ENCODE measurements at places on chromosomes 2 and 18. TPM values are rescaled to one million over a fixed set of nuclear protein-coding genes. Genes with fewer than 3 reads are reported as not detected.

The AP1S3 gene
- total RNA-seq, result 61.7 TPM

The DLX1 gene
- total RNA-seq, result not detected

The RAB6D gene
- total RNA-seq, result under 0.01 TPM

The NOL4 gene
- not detected for total RNA-seq

The SERPINB3 gene
- not detected for total RNA-seq

The PRKAG3 gene
- 0.11 TPM for total RNA-seq

The ACMSD gene
- not detected for total RNA-seq

The SPATA3 gene
- total RNA-seq, result not detected

The MYO1B gene
- total RNA-seq, result 245 TPM

The TCF4 gene
- total RNA-seq, result 136 TPM

The SULT1C2 gene
- total RNA-seq, result 0.91 TPM

The DES gene
- total RNA-seq, result 1.6 TPM

The MARCO gene
- total RNA-seq, result not detected

The CACNB4 gene
- 102 TPM for total RNA-seq

The MXD1 gene
- 7.7 TPM for total RNA-seq

The STEAP3 gene
- total RNA-seq, result 38.8 TPM

The CYTIP gene
- 0.76 TPM for total RNA-seq

The HMSD gene
- total RNA-seq, result not detected

The TLK1 gene
- total RNA-seq, result 23.5 TPM

The CEP68 gene
- total RNA-seq, result 11.5 TPM

The GAL3ST2 gene
- 0.26 TPM for total RNA-seq

The GIGYF2 gene
- total RNA-seq, result 70.0 TPM

The APCDD1 gene
- total RNA-seq, result 13.6 TPM

The MYOM1 gene
- 0.76 TPM for total RNA-seq

The ALK gene
- total RNA-seq, result not detected

The KCNG2 gene
- total RNA-seq, result not detected

The TMEM178A gene
- 1.7 TPM for total RNA-seq

The RESP18 gene
- total RNA-seq, result not detected

The SLC38A11 gene
- 0.43 TPM for total RNA-seq

The CNDP1 gene
- 0.11 TPM for total RNA-seq

The POTEC gene
- not detected for total RNA-seq

The EHBP1 gene
- total RNA-seq, result 92.4 TPM

The LIPG gene
- total RNA-seq, result 0.32 TPM

The FASTKD1 gene
- total RNA-seq, result 21.4 TPM

The CHN1 gene
- 4.7 TPM for total RNA-seq

The SPOPL gene
- total RNA-seq, result 30.6 TPM

The TSHZ1 gene
- 9.5 TPM for total RNA-seq

The CAPN14 gene
- 0.13 TPM for total RNA-seq

The PRSS56 gene
- not detected for total RNA-seq

The ZC3H15 gene
- 62.2 TPM for total RNA-seq

The SKOR2 gene
- total RNA-seq, result not detected

The MATN3 gene
- 4.3 TPM for total RNA-seq

The FAM237A gene
- total RNA-seq, result not detected
